ENCODE measurements at places on chromosomes 2 and 18.
A peak's percentile ranks its signal among the peaks of the same experiment; 100 is the strongest.

- no peak for DNase-seq
These were observed 19.6 kb upstream of the TDRD15 start for GRCh38 chr2:21104030-21104660.

DNA sequence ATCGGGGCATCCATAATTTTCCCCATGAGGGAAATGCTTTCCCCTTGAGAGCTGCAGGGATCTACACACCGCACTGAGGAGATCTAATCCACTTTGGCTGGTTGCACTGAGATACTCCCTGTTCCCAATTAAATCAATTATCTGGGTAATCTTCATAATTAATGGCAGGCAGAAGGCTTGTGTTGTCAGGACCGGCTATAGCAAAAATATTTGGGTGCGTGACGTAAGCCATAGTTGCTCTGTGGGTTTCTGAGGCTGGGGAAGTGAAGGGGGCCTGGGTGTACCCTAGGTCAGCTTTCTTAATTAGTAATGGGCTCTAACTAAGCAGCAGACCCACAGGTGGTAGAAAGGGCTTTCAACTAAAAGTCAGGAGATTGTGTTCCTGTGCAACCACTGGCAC lies 62.8 kb upstream of the UPP2 start:
- DNase-seq = no peak

- no peak for DNase-seq
These were observed 18.5 kb downstream of the TRAK2 start for GRCh38 chr2:201432621-201433393.

GRCh38 chr2:18047213-18047611 lies 168.7 kb downstream of the KCNS3 start:
- no peak for DNase-seq

- DNase-seq = peak; percentile 67
These were observed 79.2 kb downstream of the LONRF2 start for GRCh38 chr2:100242891-100243619.

DNA sequence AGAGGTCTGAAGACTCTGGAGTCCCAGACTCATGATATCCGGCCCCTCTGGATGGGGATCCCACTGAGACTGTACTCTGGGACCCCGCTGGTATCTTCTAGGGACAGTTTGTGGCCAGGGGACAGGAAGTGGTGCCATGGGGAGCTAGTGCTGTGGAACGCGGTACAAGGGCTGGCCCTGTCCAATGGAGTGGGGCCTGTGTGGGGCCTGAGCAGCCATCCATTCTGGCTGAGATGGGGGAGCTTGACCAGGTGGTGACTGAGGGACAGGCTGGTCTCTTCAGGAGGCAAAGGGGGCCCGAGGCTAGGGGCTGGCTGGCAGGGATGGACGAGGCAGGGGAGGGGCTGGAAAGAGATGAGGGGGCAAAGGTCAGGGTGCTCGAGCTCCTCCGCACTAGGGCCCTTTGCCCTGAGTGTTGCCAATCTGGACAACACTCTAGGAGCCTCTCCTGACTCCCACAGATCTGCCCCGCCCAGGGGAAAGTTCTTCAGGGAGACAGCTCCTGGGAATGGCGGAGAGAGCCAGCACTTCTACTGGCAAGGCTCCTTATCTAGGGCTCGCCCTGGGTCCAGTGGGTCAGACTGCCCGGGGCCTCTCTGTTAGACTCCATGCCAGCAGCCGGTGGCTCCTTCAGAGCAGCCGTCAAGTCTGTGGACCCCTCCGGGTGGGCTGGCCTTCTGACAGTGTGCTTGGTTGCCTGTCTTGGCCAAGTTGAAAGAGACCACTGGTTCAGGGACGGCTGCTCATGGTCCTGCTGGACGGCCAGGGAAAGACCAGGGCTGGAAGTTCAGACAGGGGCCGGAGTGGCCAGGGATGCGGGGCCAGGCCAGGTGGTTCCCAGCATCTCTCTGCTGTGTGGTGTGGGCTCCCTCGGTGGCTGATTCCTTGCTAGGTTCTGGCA lies 12.3 kb downstream of the MALL start:
- DNase-seq = no peak

DNA sequence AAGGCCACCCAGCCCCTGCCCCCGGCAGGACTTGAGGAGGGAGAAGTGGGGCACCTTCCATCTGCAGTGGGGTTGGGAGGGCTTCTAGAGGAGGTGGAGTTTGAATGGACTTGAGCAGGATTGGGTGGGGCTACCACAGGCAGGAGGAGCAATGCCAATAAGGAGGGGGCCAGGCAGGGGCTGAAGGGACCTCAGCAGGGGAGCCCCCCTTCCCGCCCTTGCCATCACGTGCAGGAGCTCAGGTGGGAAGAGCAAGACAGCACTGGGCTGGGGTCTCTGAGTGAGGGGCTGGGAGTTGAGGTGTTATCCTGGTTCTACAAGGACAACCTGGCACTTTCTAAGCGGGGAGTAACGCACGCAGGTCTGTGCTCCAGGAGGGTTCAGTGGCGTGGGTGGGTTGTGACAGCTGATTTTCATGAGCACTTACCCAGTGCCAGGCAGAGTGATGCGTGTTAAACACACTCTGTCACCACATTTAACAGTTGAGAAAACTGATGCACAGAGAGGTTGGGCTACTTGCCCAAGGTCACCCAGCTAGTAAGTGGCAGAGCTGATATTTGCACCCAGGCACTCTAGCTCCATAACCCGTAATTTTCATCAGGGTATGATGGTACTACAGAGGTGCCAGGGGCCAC lies 4.8 kb downstream of the CHRND start:
- no peak for DNase-seq

GRCh38 chr2:234954551-234954992 lies 2.8 kb downstream of the SH3BP4 start:
- DNase-seq = no peak

- no peak for DNase-seq
These were observed 186.4 kb upstream of the ST6GAL2 start for GRCh38 chr2:107072150-107072940.

DNA sequence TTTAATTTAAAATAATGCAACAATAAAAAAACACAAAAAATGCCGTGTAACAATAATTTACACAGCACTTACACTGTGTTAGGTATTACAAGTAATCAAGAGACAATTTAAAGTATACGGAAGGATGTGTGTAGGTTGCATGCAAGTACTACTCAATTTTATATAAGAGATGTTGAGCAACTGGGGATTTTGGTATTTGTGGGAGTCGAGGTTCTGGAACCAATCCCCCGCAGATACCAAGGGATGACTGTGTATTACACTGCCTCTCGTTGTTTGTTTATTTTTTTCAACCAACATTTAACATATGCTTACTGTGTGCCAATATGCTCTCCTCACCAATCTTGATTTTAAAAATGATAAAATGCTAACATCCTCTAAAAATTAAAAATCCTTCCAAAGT lies 24.8 kb downstream of the MAP3K2 start:
- no peak for DNase-seq

DNA sequence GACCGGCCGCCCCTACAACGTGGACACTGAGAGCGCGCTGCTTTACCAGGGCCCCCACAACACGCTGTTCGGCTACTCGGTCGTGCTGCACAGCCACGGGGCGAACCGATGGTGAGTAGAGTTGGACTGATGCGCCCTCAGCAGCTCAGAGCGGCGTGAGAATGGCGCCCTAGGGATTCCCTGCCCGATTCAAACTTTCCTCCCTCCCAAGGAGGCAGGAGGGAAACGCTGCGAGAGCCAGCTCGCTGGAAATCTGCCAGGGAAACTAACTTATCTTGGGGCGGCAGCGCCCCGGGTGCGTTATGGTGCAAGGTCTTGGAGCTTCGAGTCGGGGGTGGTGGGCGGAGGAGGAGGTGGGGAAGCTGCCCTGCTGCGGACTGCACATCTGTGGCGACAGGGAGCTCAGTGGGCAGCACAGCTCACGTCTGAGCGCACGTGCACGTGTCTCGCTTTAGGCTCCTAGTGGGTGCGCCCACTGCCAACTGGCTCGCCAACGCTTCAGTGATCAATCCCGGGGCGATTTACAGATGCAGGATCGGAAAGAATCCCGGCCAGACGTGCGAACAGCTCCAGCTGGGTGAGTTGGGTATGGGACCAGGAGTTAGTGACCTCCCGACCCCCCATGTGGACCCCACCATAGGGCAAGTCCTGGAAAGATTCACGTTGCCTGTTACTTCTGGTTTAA lies 697 bp downstream of the ITGA4 start:
- DNase-seq = peak; percentile 53

DNA sequence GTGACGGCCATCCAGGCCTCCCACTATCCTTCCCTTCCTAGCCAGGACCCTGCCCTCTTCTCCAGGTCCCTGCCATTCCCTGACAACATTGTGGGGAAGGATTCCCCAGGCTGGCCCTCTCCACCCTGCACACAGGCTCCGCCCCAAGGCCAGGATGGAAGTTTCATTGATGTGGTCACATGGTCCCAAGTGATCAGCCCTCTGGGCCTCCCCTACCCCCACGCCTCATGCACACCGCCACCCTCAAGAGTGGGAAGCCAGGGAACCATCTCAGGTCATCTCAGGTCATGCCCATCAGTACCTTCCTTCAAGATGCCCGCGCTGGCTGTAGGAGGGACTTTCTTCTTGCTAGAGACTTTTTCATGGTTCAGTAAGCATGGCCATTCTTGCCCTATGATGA lies 514.8 kb upstream of the RAB6C start:
- DNase-seq = no peak

DNA sequence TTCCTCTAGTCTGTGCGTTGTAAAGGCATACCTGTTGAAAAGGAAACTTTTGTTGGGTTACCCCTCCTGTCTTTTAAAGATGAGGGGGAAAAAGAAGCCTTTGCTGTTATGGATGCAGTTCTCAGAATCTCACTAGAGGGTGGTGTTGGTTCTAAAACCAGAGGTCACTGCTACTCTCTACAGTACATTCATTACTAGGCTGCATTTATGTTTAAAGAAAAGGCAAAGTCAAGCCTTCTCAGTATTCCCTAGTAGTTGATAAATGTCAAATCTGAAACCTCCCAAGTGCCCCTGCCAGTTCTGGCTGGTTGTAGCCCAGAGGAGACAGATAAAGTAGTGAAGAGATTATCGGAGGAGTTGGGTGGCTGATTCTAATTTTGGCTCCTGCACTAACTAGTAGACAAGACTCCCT lies 1.4 kb upstream of the PLCL1 start:
- no peak for DNase-seq

DNA sequence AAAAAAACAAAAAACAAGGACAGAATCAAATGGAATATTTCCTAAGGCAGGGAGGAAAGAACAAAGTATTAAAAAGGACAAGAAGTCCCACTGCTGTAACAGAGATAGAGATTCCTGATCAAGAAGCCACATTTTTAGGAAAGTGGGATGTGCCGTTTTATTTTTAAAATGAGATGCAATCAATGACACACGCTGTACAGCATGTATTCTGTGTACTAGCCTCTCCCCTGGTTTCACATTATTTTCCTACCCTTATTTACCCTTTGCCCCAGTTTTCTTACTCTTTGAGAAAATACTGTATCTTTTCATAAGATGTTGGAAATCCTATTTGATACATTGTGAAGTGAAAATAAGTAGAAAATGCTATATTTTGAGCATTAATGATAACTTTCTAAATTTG lies 45.8 kb downstream of the E2F6 start:
- DNase-seq = no peak

DNA sequence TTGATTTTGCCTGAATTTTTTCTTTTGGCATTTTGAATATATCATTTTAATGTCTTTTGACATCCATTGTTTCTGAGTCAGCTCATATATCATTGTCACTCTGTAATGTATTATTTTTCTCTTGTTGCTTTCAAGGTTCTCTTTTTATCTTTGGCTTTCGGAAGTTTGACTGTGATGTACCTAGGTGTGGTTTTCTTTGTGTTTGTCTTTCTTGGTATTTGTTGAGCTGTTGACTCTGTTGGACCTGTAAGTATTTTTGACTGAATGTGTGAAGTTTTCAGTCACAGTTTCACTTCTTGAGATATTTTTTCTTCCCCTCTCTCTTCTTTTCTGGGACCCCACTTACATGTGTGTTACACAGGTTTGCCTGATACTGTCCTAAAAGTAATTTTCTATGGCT lies 24.9 kb upstream of the DRC1 start:
- no peak for DNase-seq

DNA sequence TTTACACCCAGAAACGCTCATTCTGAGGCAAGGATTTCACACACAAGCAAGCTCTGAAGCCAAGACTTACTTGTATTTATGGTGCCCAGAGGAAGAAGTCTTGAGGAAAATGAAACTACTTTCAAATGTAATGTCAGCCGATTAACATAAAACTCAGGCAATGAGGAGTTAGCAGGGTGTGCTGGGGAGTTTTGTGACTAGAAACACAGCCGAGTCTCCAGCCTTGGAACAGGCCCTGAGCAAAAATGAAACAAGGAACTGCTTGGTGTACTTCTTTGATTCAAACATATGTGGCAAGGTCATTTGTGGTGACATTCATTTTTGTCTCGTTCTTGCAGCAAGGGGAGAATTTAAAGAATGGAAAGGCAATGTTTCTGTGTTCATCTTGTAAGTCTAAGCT lies 4.5 kb downstream of the DYTN start:
- DNase-seq = no peak

DNA sequence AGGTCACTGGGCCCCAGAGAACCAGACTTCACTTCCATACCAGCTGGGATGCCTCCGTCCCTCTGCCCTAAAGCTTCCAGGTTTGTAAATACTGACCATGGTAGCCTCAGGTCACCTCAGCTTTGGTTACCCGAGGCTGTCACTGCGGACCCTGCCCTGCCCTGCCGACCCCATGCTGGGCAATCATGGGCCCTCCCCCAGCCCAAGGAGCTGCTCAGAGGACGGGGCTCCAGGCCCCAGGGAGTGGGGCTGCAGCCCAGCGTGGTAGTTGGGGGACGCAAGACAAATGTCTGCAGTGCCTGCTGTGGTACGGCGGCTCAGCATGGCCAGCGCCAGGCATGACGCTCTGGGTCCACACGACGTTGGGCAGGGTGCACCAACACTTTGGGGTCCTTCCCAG lies 25.3 kb downstream of the RAMP1 start:
- DNase-seq = no peak

DNA sequence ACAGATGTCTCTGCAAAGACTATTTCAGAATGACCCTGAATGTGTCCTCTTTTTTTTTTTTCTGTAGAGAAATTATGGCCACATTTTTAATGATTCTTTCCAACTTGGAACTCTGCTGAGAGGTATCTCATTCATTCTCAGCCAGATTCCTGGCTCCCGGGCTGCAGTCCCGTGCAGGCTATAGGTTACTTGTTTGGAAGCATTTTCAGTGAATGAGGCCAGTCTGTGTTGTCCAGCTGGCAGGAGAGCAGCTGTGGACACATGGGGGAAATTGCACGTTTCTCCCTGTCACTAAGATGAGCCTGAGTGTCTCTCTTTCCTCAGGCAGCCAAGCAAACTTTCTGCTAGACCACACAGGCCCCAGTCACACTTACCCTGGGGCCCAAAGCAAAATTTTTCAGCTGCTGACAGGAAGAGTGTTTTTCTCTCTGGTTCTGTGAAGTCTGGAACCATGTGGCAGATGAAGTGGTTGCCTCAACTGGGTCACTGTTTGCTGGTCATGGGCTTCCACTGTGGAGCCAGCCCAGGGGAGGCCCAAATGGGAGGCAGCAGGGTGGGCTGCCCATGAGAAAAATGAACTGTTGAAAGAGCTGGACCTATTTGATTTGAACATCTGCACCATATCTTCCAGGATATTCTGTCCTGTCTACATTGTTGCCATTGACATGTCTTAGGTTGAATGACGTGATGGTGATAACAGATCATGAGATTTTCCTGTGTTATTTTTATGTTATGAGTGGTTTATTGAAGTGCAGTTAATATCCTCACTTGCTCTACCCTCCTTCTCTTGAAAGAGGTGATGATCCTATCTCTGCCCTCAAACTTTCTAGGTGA lies 431.2 kb downstream of the LPIN1 start:
- DNase-seq = peak; percentile 91

GRCh38 chr18:5456577-5457461 lies 87.0 kb downstream of the EPB41L3 start:
- peak; percentile 40 for DNase-seq

All from left hindlimb (tissue), 1 donor.